Activated naive CD4-positive, alpha-beta T cell treated with anti-CD3 and anti-CD28 coated beads, Interleukin-2, amount 50 U/mL, for 16 hours (primary cell): ENCODE measurements at places on chromosomes 7 and 10.

DNA sequence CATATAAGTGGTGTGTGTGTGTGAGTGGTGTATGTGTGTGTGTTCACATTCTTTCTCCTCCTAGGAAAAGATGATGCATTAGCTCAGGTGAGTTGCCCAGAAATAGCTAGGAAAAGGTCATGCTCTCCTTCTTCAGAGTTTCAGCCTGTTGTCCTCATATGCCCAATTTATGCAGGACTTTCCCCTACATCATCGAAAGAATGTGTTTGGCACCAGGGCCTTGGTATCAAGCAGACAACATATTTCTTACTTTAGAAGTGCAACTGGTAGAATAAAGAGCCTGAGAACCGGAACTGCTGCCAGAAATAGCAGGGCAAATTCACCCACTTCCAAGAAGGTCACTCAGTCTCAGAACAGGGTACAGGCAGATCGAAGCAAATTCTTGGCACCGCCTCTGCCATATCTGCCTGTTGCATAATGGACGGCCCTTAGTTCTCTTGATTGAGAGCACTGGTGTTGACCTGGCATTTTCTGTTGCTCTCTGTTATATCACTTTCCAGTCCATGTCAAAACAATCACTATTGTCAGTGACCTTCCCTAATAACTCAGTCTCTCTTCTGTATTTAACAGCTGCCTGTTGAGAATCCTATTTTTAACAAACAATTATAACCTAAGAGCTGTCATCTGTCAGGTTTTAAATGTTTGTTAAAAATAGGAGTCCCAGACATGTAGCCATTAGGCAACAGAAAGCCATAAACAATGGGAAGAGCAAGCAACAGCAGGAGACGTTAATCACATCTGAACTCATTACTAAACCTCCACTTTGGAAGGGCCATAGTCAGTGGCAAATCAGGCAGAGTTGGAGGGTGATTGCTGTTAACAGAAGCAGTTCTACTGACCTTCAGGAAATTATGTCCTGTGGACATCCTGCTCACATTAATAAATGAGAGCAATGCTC is 20.7 kb downstream of the ADRB1 start:
- no peak for DNase-seq

DNA sequence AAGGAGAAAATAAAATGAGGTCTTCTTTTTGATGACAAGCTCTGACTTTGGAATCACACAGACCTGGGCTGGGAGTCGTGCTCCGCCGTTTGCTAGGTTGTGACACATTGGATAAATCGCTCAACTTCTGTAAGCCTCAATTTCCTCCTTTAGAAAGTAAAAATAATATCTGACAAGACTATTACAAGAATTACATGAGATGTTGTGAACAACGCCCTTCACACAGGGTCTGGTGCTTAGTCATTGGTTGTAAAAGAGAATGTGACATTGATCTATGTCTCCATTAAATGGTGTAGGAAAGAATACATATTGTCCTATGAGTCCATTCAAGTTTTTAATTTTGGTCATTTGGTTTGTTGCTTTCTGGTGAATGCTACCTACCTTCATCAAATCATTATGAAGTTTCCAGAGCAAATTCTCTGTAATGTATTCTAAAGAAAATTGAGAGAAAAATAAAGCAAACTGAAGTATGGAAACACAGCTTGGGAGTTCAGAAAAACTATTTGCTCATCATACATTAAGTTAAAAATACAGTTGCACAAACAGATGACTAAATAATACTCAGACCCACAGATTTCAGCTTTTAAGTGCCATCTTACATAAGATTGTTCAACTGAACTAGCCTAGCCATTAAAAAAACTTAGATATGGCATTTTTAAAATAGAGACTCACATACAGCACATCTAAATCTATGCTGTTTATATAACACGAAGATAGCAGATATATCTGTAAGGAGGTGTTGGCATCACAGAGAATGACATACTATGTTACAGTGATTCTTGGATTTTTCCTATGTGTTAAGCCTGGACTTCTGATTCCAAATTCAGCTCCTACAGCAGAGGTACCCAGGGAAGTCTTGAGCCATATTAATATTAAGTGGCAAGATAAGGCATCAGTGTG is 12.3 kb upstream of the ADRB1 start:
- DNase-seq, result no peak

DNA sequence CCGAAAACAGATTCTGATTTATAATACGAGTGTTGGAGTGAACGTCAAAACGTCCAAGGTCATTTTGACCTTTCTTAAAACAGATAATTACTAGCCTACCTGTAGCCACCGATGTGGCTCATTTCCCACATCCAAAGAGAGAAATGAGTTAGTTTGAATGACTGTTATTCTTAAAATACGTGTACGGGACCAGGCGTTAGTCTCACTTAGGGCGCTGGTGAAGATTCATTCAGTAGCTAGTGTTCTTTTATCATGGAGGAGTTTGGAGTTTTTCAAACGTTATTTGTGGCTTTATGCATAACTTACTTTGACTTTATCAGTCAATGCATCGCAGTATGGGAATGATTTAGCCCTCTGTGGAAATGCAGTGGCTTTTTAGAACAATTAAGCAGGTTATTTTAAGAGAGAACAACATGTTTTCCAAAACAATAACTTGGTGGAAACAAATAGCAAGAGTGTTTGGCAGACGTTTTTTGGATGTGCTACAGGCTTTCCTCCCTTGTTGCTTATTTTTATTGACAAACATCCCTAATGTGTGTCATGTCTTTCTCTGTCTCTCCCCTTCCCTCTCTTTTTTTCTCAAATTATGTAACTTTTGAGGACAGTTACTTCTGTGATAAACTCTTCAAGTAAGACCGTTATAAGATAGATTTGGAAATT is 1.6 kb downstream of the BICC1 start:
- DNase-seq, result no peak

DNA sequence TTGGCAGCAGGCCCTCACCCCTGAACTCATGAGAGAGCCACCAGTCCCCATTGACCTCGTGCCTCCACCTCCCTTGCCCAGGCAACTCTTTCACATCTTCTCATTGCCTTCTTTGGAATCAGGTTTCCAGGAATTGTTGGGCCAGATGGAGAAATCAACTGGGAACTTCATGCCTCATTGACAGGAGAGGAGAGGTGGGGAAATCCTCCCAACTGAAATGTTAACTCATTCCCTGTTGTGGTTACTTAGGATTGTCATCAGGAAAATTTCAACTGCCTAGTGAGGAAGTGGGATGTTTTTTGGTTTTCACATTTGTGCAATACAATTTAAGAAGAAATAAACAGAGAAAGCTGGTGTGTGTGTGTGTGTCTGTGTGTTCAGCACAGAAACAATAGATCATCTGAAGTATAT is 106.6 kb upstream of the INHBA start:
- DNase-seq, result no peak

GRCh38 chr7:132842478-132842877 is 239.4 kb downstream of the CHCHD3 start:
- DNase-seq, result no peak

- no peak for DNase-seq
Measured at GRCh38 chr10:79327090-79327457, 20.2 kb upstream of the PPIF start.

DNA sequence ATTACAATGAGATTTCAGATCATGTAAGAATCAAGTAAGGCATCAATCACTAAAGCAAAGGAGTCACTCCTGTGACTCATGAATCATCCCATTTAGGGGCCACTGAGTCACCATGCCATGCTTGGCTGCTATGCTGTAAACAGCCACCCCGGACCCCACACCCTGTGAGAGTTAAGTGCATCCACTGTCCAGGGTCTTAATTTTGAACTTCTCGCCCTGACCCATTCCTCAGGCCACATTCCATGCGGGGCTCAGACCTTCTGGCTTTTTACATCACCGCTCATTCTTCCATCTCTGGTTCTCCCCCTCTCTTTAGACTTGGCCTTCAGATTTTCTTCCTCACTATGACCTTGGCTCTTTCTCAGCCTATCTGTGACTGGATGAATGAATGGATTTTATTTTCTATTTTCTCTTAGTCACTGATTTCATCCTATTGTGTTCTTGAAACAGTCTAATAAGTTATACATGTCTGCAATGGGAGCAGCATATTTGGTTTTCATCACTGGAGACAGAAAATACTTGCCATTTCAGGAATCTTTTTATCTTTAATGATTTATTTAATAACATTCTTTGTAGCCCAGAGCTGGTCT is 239.6 kb downstream of the SKIDA1 start:
- no peak for DNase-seq

GRCh38 chr7:33710608-33711007 is 194.7 kb upstream of the BMPER start:
- no peak for DNase-seq

GRCh38 chr7:3138206-3138605 is 94.5 kb upstream of the CARD11 start:
- DNase-seq, result no peak

- DNase-seq, result no peak
Measured at GRCh38 chr7:110531186-110531585, 559.7 kb upstream of the LRRN3 start.

- DNase-seq, result no peak
Measured at GRCh38 chr7:16636555-16637101, 8.9 kb downstream of the ANKMY2 start.

DNA sequence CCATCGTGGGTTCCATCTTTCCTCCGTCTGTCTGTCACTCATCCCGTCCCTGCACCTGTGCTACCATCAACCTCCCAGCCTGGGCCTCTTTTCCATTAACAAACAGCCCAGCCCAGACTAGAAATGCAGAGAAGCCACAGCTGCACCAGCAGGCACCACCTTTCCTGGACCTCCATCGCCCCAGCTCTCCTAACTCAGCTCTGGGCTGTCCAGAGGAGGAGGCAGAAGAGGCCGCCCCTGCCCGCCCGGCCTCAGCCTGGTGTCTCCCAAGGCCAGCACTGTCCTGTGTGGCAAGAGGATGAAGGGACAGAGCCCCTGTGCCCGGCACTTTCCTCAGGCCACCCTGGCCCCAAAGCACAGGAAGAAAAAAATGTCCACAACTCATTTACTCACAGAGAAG is 225.6 kb downstream of the PTPRN2 start:
- DNase-seq, result no peak

- no peak for DNase-seq
Measured at GRCh38 chr7:20665096-20665495, 49.6 kb downstream of the ABCB5 start.

DNA sequence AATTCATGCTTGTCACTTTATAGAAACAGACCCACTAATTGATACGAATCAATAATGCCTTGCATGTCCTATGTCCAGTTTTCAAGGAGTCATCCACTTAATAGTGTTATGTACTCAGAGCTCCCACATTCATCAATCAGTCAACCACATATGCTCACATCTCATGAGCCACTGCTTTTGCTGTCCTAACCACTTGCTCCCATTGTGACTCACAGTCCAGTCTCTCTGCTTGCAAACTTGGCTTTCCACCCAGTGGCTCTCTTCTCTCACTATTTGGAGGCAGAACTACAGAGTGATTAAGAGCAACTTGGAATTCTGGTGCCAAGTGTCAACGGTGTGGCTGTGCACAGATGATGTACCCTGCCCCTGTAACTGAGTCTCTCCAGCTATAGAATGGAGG is 166.0 kb downstream of the SNX13 start:
- DNase-seq, result no peak

GRCh38 chr10:104429846-104430245 is 76.2 kb downstream of the CFAP58 start:
- no peak for DNase-seq

GRCh38 chr7:5824297-5824610 is 42.8 kb upstream of the RNF216 start:
- peak; percentile 58 for DNase-seq

DNA sequence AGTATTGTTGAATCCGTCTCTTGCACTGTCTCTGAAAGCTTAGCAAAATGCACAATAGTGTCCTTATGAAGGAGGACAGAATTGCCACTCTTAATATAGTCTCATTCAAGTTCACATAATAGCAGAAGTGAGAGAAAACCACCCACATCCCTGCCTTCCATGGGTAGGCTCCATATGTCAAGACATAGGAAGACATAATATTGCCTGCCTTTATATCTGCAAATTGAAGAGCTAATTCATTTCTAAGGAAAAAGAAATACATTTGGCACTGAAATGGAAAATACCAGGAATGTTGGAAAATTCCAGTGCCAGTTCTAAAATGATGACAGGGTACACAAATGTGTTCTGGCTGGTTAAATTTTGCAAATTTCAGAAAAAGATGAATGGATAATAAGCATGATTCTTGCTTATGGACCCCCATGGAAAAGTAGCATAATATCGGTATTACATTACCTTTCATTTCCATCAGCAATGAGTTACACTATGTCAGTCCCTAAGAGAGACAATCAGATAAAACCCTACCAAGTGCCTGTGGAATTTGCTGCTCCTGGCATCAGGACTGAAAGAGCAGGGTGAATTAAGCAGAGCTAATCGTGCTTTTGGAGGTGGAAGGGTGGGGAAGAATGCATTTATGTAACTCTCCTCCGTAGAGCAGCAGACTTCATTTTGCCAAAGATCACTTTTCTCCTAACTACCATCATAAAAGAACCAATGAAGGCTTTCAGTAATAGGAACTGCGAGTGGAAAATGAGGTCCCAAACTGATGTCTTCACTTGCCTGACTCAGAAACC is 312.6 kb downstream of the FGFR2 start:
- DNase-seq, result no peak

GRCh38 chr10:8138471-8138870 is 84.0 kb downstream of the GATA3 start:
- DNase-seq, result no peak

DNA sequence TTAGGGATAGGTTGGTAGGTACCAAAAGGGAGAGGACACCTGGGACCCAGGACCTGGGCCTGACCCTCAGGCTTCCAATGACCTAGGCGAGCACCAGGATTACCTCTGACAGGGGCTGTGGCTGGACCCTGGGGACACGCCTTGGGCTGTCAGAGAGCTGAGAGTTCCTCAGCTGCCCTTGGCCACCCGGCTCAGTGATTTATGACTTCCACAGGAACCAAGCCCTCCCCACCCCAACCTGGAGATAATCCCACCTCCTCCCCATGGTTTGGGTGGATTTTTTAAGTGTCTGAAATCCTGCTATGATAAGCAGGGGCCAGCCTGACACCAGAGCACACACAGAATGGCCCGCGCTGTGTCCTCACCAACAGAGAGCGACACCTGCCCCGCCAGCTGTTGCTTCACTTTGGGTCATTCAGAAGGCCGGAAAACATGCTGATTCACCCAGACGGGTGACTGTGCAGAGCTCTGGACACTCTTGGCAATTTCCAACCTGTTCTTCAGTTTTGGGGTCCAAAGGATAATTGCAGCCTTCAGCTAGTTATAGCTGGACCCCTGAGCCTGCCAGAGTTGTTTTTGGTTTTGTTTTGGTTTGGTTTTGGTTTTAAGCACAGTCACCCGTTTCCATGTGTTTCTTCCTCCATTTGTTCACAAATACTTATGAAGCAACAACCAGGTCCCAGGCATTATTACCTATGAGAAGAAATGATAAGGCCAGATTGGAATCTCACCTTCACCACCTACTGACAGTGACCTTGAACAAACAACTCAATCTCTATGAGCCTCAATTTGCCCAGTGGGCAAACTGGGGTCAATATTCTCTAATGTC is 78.2 kb downstream of the RAB11FIP2 start:
- no peak for DNase-seq
